Type B pancreatic cell (in vitro differentiated cells): ENCODE measurements at places on chromosomes 2 and 18. TPM values are rescaled to one million over a fixed set of nuclear protein-coding genes. Genes with fewer than 3 reads are reported as not detected.

The ANKRD36C gene
- 10.8 and 47.0 TPM in 2 replicates for total RNA-seq

The TFCP2L1 gene
- 3.0 and 4.6 TPM in 2 replicates for total RNA-seq

The AGXT gene
- 0.51 and 1.00 TPM in 2 replicates for total RNA-seq

The SPATA3 gene
- total RNA-seq: not detected in 2 replicates

The ABCB11 gene
- 0.24 TPM in 1 of 2 replicates, not detected in the other for total RNA-seq

The ZAP70 gene
- total RNA-seq: 1.2 and 2.5 TPM in 2 replicates

The MC2R gene
- not detected in 2 replicates for total RNA-seq

The LIMS3 gene
- 1.7 and 1.8 TPM in 2 replicates for total RNA-seq

The NCKAP1 gene
- total RNA-seq: 104 and 131 TPM in 2 replicates

The CD8A gene
- 0.17 and 0.34 TPM in 2 replicates for total RNA-seq

The UGT1A4 gene
- total RNA-seq: not detected in 2 replicates

The FAM124B gene
- not detected in 2 replicates for total RNA-seq
